ENCODE measurements at places on chromosomes 11 and 22. TPM values are rescaled to one million over a fixed set of nuclear protein-coding genes. Genes with fewer than 3 reads are reported as not detected.

- peak overlapping the region; percentile 96 for H3K27ac ChIP-seq
- peak; percentile 80 for DNase-seq
- no peaks in the 10 kb centered on the region for H3K27me3 ChIP-seq
- peaks cover 97% of the 10 kb centered on the region for H3K4me1 ChIP-seq
Measured at GRCh38 chr11:128716661-128717210, 22.9 kb downstream of the FLI1 start.

- no peak overlapping the region for H3K27ac ChIP-seq
- DNase-seq: peak; percentile 15
- peaks cover 25% of the 10 kb centered on the region for H3K4me1 ChIP-seq
- H3K4me3 ChIP-seq: no peak overlapping the region
- no peaks in the 10 kb centered on the region for H3K27me3 ChIP-seq
- peaks cover 39% of the 10 kb centered on the region for H3K36me3 ChIP-seq
Measured at GRCh38 chr11:35740061-35740799, 77.7 kb downstream of the TRIM44 start.

- H3K4me3 ChIP-seq: no peak overlapping the region
- H3K4me1 ChIP-seq: peaks cover 69% of the 10 kb centered on the region
- DNase-seq: no peak
- no peak overlapping the region for H3K27ac ChIP-seq
Measured at GRCh38 chr11:128530118-128531074, 57.0 kb downstream of the ETS1 start.

GRCh38 chr11:59866397-59866796, at the start of gene TCN1:
TSS of gene TCN1 (minus strand) at chr11:59866487. CDS start at chr11:59866470, 17 bp downstream.
- H3K36me3 ChIP-seq: no peaks in the 10 kb centered on the region
- no peak for DNase-seq
- no peak within 1 kb of the TSS for H3K27ac ChIP-seq
- no peak within 1 kb of the TSS for H3K4me3 ChIP-seq
- H3K27me3 ChIP-seq: peaks cover 7% of the 10 kb centered on the region
- no peaks in the 10 kb centered on the region for H3K4me1 ChIP-seq

DNA sequence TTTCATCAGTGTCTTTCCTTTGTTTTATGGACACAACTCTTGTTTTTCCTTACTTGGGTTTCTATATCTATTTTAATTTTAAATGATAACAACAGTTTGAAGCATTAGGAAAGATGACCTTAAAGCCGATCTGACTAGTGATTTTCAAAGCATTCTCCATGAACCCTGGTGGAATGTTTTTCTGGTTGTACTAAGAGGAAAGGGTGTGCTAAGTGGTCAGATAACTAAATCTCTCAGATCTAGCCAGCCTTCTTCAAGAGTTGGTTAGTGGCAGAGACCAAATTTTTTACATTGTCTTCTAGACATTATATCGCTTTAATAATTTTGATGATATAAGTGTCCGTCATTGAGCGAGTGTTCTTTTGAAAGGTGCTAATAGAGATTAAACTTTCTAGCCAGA, 134.4 kb downstream of the METTL15 start:
- no peak overlapping the region for H3K27ac ChIP-seq
- H3K4me3 ChIP-seq: no peak overlapping the region
- H3K36me3 ChIP-seq: peaks cover 24% of the 10 kb centered on the region

DNA sequence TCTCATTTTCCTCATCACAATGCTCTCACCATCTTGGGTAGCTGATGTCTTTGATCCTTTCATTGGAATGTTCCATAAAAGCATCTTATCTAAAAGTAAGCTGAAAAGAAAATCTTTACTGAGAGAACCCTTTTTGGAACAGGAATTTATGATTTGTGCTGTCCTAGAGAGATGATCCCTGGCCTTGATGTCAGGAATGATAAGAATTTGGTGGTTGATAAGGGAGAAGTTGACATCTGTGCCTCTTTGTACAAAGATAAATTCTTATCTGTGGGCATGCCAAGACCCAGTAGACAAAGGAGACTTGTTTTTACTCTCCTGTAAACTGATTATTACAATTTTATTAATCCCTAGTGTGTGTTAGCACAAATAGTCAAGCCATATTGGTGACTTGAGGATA, 36.9 kb downstream of the NAALAD2 start:
- H3K27ac ChIP-seq: no peak overlapping the region
- no peaks in the 10 kb centered on the region for H3K36me3 ChIP-seq
- no peak overlapping the region for H3K4me3 ChIP-seq

DNA sequence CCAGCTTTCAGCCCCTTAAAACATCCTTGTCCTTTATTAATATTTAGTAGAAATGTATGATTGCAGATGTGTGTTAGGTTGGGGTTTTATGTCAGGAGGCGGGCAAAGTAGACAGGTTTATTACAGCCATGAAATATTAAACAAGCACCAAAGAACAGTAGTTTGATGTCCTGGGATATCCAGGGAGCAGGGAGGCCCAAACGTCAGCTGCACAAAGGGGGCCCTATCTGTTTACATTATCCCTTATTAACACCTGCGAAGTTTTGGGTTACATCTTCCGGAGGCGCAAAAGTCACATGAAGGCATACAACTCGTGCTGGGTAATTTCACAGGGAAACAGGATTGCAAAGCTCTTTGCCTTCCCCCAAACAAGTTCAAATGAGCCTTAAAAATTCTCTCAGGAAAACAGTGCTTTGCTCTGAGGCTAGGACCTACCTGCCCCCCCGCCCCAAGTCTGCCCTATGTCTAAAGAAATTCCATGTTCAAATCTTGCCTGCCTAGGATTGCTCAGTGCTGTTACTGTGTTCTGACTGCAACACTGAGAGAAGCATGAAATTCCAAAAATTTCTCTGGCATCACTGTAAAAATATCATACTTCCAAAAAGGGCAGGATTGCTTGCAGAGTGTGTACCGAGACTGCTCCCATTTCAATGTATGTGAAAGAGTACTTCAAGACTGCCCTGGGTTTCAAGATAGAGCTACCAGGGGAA, 8.9 kb downstream of the MN1 start:
- H3K27me3 ChIP-seq: no peaks in the 10 kb centered on the region
- H3K4me1 ChIP-seq: no peaks in the 10 kb centered on the region
- H3K4me3 ChIP-seq: no peak overlapping the region
- no peak overlapping the region for H3K27ac ChIP-seq

- H3K36me3 ChIP-seq: no peaks in the 10 kb centered on the region
- H3K27me3 ChIP-seq: no peaks in the 10 kb centered on the region
- no peak overlapping the region for H3K27ac ChIP-seq
- H3K4me1 ChIP-seq: peaks cover 2% of the 10 kb centered on the region
- no peak overlapping the region for H3K4me3 ChIP-seq
Measured at GRCh38 chr11:69055212-69055586, 6.5 kb downstream of the TPCN2 start.

GRCh38 chr11:121534131-121535093, 81.6 kb upstream of the SORL1-AS1 start:
- DNase-seq: no peak
- no peaks in the 10 kb centered on the region for H3K27me3 ChIP-seq
- H3K36me3 ChIP-seq: peaks cover 33% of the 10 kb centered on the region

GRCh38 chr11:58575377-58576020, at the start of gene LPXN:
TSS of gene LPXN (minus strand) at chr11:58575856. CDS start at chr11:58575772, 84 bp downstream.
- peak within 1 kb of the TSS; percentile 100 for H3K4me3 ChIP-seq
- H3K4me1 ChIP-seq: peaks cover 44% of the 10 kb centered on the region
- H3K36me3 ChIP-seq: peaks cover 24% of the 10 kb centered on the region
- H3K27me3 ChIP-seq: no peaks in the 10 kb centered on the region
- peak; percentile 72 for DNase-seq

GRCh38 chr22:22612516-22612915, 31.9 kb upstream of the GGTLC2 start:
- no peak overlapping the region for H3K27ac ChIP-seq
- no peak overlapping the region for H3K4me3 ChIP-seq
- H3K27me3 ChIP-seq: no peaks in the 10 kb centered on the region
- DNase-seq: no peak

Gene SLC25A17
- total RNA-seq: 24.6 TPM

Gene ALDH3B2
- total RNA-seq: not detected

Gene SLC43A3
- total RNA-seq: 116 TPM

Gene SC5D
- total RNA-seq: 31.7 TPM

Gene OR51E2
- total RNA-seq: not detected

Gene KCNK7
- total RNA-seq: 0.35 TPM

Gene COPB1
- total RNA-seq: 112 TPM

Gene CALCB
- total RNA-seq: 12.1 TPM

Gene GRK3
- 8.9 TPM for total RNA-seq

Gene MTA2
- 191 TPM for total RNA-seq

Gene TEAD1
- total RNA-seq: 1.2 TPM

Gene IGF2
- 0.21 TPM for total RNA-seq

All from activated naive CD4-positive, alpha-beta T cell treated with anti-CD3 and anti-CD28 coated beads for 36 hours (primary cell).